Hematopoietic multipotent progenitor cell treated with erythropoietin and hydrocortisone succinate and interleukin-3 and kit ligand, for 6 days (in vitro differentiated cells): ENCODE measurements at places on chromosomes 2 and 18.
A peak's percentile ranks its signal among the peaks of the same experiment; 100 is the strongest.

GRCh38 chr2:88545118-88545517 is 82.1 kb downstream of the EIF2AK3 start:
- peak; percentile 39 for DNase-seq

- DNase-seq, result no peak
Measured at GRCh38 chr2:224747765-224748164, 31.6 kb upstream of the CCDC195 start.

DNA sequence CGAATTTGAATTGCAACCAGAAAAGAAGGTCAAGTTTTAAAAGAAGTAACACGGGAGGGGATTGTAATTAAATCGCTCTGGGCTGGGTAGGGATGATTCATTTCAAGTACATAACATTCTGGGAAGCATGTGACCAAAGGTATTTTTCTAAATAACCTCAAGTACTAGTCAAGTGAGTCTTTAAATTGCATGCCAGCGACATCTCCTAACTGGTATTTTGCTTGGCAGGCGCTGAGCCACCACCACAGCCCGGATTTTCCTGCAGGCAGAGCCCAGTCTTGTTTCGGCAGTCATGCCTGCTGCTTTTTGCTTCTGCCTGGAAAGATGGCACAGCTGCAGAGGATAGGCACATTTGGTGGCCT is 33.7 kb upstream of the NPAS2 start:
- no peak for DNase-seq

DNA sequence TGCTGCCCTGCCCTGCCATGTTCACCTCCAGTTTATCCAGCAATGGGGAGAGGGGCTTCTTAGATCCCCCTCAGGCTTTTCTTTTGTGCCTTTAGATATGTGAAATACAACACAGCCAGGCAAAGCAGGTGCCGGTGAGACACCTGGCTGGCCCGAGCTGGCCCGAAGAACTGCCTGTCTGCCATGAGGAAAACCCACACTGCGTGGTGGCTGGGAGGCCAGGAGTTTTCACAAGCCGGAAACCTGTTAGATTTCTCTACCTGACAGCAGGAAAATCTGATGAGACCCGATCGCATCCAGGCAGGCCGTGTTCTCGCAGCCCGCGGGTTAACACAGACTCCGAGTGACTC is 5.7 kb upstream of the GAL3ST2 start:
- no peak for DNase-seq

DNA sequence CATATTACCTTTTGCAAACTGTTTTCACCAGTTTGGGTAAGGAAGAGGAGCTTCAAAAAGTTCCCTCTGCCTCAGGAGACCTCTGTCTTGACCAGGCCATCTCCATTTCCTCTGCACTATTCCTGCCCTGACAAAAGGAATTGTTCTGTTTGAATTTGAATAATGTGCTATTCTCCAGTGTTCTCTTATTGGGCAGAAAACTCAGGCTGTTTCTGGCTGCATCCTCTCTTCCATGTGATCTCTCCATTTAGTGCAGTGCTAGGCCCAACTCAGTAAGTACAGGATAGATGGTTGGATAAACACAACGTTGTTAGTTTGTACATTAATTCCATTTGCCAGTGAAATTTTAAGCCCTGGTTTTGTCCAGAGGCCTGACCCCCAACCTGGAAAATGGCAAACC is 102.2 kb upstream of the CELF4 start:
- no peak for DNase-seq

- no peak for DNase-seq
Measured at GRCh38 chr2:106107509-106108131, 86.5 kb downstream of the UXS1 start.

DNA sequence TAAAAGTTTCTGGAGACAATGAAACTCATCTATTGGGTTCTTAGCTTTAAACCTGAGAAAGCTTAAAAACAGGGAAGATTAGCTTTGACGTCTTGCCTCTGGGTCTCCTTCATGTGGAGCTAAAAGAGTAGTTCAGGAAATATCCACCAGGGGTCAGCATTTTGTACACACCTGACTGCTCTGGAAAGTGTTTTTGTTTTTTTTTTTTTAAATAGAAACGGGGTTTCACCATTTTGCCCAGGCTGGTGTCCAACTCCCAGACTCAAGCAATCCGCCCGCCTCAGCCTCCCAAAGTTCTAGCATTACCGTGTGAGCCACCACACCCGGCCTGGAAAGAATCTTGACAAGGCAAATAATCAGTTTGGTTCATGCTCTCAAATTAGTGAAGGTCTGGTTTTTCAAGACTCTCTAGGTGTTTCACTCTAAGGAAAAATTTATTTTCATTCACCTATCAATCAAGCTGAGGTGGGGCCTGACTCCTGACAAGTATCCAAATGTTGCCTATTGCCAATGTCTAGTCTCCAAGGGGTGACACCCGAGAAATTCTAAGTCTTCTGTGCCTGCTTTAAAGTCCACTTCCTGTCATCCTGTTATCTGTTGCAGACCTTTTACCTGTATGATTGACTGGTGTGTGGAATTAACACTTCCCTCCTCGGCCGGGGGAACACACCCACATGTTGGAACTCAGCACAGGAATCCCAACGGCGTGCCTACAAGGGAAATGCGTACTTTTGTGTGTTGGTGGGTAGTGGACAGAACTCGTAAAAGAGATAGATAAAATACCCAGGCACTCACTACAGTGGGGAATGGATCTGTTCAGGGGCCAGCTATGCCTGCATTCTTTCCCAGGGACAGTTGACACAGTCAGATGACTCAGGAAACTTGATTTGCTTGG is 11.3 kb downstream of the IL1RN start:
- peak; percentile 90 for DNase-seq

GRCh38 chr2:158189526-158189925 is 87.8 kb downstream of the UPP2 start:
- no peak for DNase-seq

DNA sequence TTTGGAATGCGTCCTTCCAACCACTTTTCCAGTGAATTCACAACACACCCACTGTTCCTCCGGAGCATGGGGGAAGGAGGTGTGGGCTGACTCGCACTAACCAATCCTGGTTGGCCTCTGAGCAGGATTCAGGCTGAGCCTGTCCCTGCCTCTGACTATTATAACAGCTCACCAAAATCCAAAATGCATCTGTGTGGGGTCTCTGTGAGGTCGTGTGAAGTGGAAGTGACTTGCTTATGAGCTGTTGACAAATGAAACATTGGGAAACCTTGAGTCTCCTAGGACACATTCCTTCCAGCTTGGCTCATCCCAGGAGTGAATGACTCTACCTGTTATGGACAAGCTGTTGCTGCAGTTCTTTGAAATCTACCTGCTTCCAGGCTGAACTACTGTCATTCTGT is 1.5 kb downstream of the CIDEA start:
- no peak for DNase-seq

DNA sequence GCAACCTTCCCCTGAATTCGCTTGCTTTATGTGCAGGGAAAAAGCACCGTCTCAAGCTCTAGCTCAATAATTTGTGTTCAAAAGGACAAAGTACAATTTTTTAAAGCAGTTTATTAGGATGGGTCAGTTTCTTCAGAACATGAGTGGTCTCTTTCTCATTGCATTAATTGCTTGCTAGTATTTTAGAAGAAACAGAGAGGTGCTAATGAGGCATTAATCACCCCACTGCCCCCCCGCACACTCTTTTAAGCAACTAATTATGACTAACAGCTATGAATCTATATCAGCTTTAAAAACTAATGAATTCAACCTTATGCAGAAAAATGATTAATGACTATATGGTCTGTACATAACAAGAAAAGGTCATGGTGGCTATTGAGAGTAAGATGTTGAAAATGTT is 262.1 kb upstream of the ST6GAL2 start:
- DNase-seq, result no peak

DNA sequence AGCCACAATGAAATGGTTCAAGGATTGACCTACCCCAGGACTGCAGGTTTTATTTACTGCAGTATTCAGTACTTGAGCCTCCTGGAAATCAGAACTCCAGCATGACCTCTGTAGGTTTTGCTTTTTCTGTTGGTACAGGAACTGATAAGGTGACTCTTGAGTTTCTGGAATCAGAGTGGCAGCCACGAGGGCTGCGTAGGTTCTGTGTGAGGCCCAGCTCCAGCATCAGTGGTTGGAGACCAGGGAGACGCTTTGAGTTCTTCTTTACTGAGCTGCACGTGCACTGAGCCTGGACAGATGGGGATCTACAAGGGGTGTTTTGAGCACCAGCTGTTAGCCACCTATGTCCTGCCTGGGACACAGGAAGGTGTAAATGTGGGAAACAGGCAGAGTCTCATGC is 222.7 kb upstream of the EPAS1 start:
- DNase-seq, result no peak

- no peak for DNase-seq
Measured at GRCh38 chr2:146130290-146130689, 1610.4 kb upstream of the ZEB2 start.

- DNase-seq, result no peak
Measured at GRCh38 chr2:181152701-181153100, 172.3 kb downstream of the UBE2E3 start.

- no peak for DNase-seq
Measured at GRCh38 chr2:19841918-19842693, 59.7 kb downstream of the TTC32 start.

GRCh38 chr18:79715280-79715679 is 35.7 kb downstream of the CTDP1 start:
- DNase-seq, result no peak

GRCh38 chr2:186561467-186562208 is 28.2 kb upstream of the ITGAV start:
- DNase-seq, result no peak

- peak; percentile 86 for DNase-seq
Measured at GRCh38 chr2:64988420-64989125, 626 bp upstream of the SLC1A4 start.

DNA sequence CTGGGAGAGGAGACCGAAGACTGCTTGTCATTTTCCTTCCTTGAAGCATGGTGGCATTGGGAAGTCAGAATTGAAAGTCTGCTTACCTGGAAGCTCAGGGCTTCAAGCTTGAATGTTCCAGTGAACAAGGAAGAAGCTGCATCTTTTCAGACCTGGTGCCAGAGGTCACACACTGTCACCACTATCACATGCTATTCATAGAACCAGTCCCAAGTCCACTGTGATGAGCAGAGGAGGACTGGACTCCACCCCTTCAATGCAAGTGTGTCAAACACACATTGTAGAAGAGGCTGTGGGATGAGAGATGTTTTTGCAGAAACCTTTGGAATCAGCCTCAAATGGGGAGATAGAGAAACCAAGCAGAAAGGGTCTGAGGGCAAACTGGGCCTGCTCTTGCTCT is 81.4 kb downstream of the LYPD1 start:
- DNase-seq, result no peak

- DNase-seq, result no peak
Measured at GRCh38 chr2:176589825-176590440, 320.7 kb downstream of the MTX2 start.

GRCh38 chr2:131043199-131044074 is 49.8 kb downstream of the FAM168B start:
- no peak for DNase-seq

- no peak for DNase-seq
Measured at GRCh38 chr18:48853588-48853987, 97.2 kb downstream of the SMAD7 start.

DNA sequence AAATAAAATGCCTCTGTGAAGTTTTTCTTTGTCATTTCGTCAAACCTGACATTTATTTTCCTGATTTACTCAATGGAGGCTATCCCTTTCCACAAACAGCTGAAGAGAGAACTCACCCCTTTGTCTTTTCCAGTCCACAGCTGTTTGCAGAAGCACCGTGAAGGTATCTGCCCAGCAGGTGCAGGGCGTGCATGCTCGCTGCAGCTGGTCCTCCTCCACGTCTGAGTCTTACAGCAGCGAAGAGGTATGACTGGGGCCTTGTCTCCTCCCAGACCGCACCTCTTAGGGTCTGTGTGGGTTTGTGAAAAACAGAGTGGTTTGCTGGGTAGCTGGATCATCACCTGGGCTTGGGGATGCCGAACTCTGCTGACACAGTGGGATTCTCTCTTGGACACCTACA is 9.7 kb downstream of the SPP2 start:
- no peak for DNase-seq

- DNase-seq, result no peak
Measured at GRCh38 chr2:101364878-101365277, 22.4 kb downstream of the CREG2 start.

DNA sequence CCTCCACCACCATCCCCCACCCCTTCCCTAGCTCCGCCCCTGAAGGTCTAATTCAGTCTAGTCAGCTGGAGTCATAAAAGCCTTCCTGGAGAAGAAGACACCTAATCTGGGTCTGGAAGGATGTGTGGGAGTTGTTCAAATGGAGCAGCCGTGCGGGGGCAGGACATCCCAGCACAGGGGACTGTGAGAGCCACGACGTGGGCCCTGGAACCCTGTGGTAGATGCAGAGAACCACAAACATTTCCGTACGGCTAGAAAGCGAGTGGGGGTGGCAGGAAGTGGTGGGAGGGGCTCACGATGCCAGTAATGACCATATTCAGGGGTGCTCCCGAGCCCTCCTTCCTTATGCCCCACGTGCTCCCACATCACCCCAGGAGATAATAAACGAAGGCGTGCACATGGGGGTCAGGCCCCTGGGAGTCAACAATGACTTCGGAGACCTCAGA is 20.9 kb upstream of the COL6A3 start:
- DNase-seq, result peak; percentile 64

GRCh38 chr2:140895378-140895777 is 1235.4 kb downstream of the LRP1B start:
- DNase-seq, result no peak

GRCh38 chr2:137173463-137173862 is 408.1 kb downstream of the THSD7B start:
- DNase-seq, result peak; percentile 0

DNA sequence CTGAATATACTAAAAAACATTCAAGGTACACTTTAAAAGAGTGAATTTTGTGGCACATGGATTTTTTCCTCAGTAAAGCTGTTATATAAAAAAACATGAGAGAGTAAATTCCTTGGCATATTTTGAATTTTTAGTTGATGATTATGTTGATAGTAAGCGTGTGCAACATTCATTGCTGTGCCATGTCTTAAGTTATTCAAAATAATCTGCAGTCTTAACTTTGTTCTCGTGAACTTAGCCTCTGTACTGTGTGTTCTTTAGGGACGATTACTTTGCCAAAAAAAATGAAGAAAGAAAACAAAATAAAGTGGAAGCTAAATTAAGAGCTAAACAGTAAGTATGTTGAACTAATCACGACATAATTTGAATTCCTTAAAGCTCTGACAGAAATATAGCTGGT is 9.6 kb downstream of the SSB start:
- DNase-seq, result no peak

GRCh38 chr2:42846932-42847595 is 54.7 kb upstream of the HAAO start:
- no peak for DNase-seq

DNA sequence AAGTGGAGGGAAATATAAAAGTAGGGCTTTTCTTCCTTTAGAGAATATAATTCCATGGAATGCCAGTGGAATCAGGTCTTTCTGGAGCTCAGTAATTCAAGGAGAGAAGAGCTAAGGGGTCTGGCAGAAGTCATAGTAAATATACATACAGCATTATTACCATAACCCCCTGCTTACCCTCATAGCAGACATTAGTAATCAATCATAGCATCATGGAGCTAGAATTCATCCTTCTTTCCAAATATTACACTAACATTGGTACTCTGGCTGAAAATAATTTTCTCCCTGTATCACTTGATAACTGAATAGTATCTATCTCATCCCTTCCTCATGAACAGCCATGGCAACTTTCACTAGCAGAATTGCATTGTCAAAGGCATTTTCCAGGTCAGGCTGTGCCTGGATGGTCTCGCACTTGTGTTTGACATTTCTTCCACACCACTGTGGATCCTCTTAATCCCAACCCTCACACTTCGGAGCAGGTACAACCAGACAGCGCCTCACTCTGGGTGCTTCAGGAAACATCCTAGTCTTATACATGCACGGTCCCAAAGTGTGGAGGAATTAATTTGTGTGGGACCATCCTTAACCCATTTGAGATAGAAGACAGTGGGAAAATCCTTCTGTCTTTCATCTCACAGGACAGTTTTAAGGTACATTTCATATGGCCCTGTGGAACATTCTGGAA is 84.2 kb upstream of the SEC11C start:
- DNase-seq, result no peak
